ENCODE measurements at places on chromosomes 5 and 9.

GRCh38 chr9:98742325-98743280, 33.9 kb upstream of the GABBR2 start:
- no peak for DNase-seq
- H3K4me1 ChIP-seq = no peaks in the 10 kb centered on the region
- no peak overlapping the region for H3K4me3 ChIP-seq
- H3K27ac ChIP-seq = no peak overlapping the region
- H3K36me3 ChIP-seq = peaks cover 55% of the 10 kb centered on the region
- H3K27me3 ChIP-seq = no peaks in the 10 kb centered on the region

DNA sequence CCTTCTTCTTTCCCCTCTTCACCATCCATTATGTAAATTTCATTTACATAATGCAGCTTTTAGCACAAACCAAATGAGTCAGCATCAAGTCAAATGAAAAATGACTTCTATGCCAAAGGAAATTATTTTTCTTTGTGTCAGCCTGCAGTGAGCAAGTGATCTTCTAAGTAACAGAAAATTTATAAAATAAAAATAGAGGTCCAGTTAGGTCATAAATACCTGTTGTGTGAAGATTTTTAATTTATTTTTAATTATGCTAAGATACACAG, 16.7 kb upstream of the THG1L start:
- H3K27me3 ChIP-seq = no peaks in the 10 kb centered on the region
- H3K4me1 ChIP-seq = peaks cover 18% of the 10 kb centered on the region
- H3K36me3 ChIP-seq = no peaks in the 10 kb centered on the region
- DNase-seq = no peak
- H3K4me3 ChIP-seq = no peak overlapping the region

DNA sequence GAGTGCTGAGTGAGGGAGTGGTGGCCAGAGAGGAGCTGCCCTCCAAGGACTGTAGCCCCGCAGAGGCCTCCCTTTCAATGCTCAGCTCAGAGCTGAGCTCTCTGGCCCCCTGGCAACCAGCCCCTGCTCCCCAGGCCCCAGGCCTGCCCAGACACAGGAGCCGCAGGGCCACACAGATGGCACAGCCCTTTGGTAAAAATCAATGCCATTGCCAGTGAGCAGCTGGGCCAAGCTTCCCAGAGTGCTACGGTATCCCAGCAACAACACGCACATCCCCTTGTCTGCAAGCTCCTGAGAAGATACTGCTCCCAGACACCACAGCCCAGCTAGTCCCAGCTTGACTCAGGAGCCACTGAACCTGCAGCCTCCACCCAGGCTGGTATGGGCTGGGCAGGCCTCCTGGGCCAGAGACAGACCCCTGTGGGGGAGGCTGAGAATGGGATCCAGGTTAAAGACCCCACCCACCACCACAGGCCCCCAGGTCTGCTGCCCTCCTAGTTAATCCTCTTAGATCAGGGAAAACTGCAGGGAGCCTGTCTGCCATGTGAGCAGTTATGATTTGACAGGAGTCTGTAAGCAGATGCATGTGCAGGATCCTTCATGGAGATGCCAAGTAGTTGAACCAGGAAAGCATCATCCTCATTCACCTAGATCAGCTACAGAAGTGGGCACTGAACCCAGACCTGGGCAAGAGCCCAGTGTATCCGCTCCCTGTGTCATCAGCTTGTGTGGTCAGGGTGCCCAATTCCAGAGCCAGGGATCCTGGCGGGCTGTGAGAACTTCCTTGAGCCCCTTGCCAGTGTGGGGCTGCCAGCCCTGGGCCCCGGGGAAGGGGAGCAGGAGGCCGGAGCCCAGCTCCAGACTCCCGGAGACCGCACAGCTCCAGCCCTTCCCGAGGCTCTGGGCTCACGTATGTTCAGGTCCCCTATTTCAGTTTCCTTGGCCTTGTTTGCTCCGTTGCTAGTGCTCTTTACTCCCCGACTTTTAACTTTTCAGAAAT, 26.7 kb upstream of the ADAMTS2 start:
- H3K27ac ChIP-seq = no peak overlapping the region
- H3K27me3 ChIP-seq = no peaks in the 10 kb centered on the region
- no peaks in the 10 kb centered on the region for H3K4me1 ChIP-seq
- DNase-seq = no peak
- H3K4me3 ChIP-seq = no peak overlapping the region
- H3K36me3 ChIP-seq = no peaks in the 10 kb centered on the region

- H3K36me3 ChIP-seq = no peaks in the 10 kb centered on the region
- no peak for DNase-seq
- peaks cover 20% of the 10 kb centered on the region for H3K27me3 ChIP-seq
- H3K4me1 ChIP-seq = no peaks in the 10 kb centered on the region
- no peak overlapping the region for H3K4me3 ChIP-seq
Observed at GRCh38 chr5:171426266-171426665, 6.8 kb downstream of the FGF18 start.

- no peak for DNase-seq
- H3K4me3 ChIP-seq = no peak overlapping the region
- no peaks in the 10 kb centered on the region for H3K36me3 ChIP-seq
- peaks cover 10% of the 10 kb centered on the region for H3K27me3 ChIP-seq
Observed at GRCh38 chr5:33423018-33423630, 17.6 kb upstream of the TARS1 start.

- H3K4me3 ChIP-seq = no peak overlapping the region
- DNase-seq = no peak
- H3K36me3 ChIP-seq = no peaks in the 10 kb centered on the region
- H3K27me3 ChIP-seq = no peaks in the 10 kb centered on the region
- H3K27ac ChIP-seq = no peak overlapping the region
- H3K4me1 ChIP-seq = no peaks in the 10 kb centered on the region
Observed at GRCh38 chr5:180600554-180601041, 9.3 kb upstream of the SCGB3A1 start.

DNA sequence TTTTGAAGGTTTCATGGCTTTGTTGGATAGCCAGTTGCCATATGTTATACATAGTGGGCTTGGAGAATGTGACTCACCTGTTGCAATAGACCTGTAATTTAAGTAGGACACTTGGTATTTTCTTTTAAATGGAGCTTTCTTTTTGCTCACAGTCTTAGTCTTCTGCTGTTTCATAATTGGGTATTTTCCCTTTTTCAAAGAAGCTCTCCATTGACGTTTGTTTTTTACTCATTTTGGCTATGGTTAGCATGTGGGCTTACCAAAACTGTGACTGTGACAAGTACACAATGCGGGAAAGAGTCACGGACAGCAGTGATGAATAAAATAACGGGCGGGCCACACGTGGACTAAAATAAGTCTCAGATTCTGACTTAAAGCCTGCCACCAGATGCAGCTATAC, 23.2 kb upstream of the RNF20 start:
- no peak for DNase-seq
- H3K4me1 ChIP-seq = no peaks in the 10 kb centered on the region
- H3K27ac ChIP-seq = no peak overlapping the region
- H3K36me3 ChIP-seq = no peaks in the 10 kb centered on the region
- peaks cover 6% of the 10 kb centered on the region for H3K27me3 ChIP-seq

DNA sequence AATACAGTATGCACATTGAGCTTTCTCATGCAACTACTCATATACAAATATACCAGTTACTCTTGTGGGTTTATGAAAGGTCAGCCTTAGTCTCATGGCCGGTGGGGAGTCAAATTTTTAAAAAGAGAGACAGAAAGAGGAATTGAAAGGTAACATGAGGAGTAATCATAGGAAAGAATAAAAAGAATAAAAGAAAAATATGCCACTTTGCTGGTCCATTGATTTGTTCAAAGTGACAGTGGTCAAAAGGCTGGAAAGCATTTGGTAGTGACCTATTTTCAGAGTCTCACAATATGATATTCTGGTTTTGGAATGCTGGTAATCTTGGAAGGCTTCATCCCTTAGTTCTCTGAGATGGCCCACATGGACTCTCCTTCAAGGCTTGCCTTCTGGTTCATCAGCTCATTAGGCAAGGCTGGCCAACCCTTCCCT, 67.0 kb downstream of the ZNF366 start:
- H3K36me3 ChIP-seq = no peaks in the 10 kb centered on the region
- H3K27ac ChIP-seq = no peak overlapping the region
- H3K4me1 ChIP-seq = no peaks in the 10 kb centered on the region
- H3K27me3 ChIP-seq = peaks cover 1% of the 10 kb centered on the region
- no peak for DNase-seq

GRCh38 chr5:178074266-178074952, 38.9 kb upstream of the N4BP3 start:
- peaks cover 9% of the 10 kb centered on the region for H3K27me3 ChIP-seq
- no peak overlapping the region for H3K4me3 ChIP-seq
- no peaks in the 10 kb centered on the region for H3K36me3 ChIP-seq
- H3K4me1 ChIP-seq = peaks cover 16% of the 10 kb centered on the region

- peak overlapping the region; percentile 81 for H3K4me3 ChIP-seq
- no peak overlapping the region for H3K27ac ChIP-seq
- H3K4me1 ChIP-seq = peaks cover 18% of the 10 kb centered on the region
Observed at GRCh38 chr9:69672596-69673310, 582 bp upstream of the APBA1 start.

- no peaks in the 10 kb centered on the region for H3K27me3 ChIP-seq
- no peak for DNase-seq
- no peaks in the 10 kb centered on the region for H3K36me3 ChIP-seq
- no peaks in the 10 kb centered on the region for H3K4me1 ChIP-seq
- H3K27ac ChIP-seq = no peak overlapping the region
- H3K4me3 ChIP-seq = no peak overlapping the region
Observed at GRCh38 chr9:1514776-1515363, 464.7 kb downstream of the DMRT2 start.

DNA sequence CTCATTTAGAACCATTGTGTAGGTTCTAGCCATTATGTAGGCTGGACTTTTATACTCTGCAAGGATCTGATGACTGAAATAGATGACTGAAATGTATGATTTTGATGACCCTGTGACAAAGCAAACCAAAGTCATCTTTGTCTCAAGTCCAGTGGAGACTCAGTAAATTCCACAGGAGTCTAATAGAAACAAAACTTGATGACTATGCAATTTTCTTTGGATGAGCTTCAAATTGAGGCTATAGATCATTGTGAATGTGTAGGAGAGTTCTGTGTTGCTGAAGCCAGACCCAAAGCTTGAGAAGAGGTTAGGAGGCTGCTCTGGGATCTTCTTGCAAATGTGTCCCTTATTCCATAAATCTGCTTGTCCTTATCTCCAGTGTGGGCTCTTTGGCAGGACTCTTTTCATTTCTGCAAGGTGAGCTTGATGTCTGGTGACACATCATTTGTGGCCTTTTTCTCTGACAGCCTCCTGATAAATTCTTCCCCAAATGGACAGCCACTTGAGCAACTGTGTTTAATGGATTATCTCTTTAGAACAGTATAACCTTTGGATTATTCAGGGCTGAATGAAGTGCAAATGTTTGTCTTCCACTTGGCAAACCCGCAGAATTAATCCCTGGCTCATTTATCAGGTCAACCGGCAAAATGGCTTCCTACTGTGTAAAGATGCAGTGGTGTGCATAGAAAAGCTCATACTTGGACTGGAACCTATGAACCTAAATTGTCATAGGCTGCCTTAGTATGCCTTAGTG, 235.1 kb upstream of the ANKH start:
- no peaks in the 10 kb centered on the region for H3K4me1 ChIP-seq
- no peak for DNase-seq
- H3K4me3 ChIP-seq = no peak overlapping the region
- H3K36me3 ChIP-seq = no peaks in the 10 kb centered on the region
- no peaks in the 10 kb centered on the region for H3K27me3 ChIP-seq

DNA sequence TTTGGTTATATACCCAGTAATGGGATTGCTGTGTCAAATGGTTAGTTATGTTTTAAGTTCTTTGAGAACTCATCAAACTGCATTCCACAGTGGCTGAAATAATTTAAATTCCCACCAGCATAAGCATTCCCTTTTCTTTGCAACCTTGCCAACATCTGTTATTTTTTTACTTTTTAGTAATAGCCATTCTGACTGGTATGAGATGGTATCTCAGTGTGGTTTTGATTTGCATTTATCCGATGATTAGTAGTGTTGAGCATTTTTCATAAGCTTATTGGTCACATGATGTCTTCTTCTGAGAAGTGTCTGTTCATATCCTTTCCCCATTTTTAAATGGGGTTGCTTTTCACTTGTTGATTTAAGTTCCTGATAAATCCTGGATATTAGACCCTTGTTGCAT, 435.7 kb upstream of the RIOK2 start:
- no peak overlapping the region for H3K4me3 ChIP-seq
- H3K27ac ChIP-seq = no peak overlapping the region
- H3K4me1 ChIP-seq = no peaks in the 10 kb centered on the region
- H3K27me3 ChIP-seq = no peaks in the 10 kb centered on the region
- H3K36me3 ChIP-seq = no peaks in the 10 kb centered on the region
- DNase-seq = no peak

- H3K27me3 ChIP-seq = no peaks in the 10 kb centered on the region
- H3K4me3 ChIP-seq = no peak overlapping the region
- H3K36me3 ChIP-seq = no peaks in the 10 kb centered on the region
- no peak for DNase-seq
Observed at GRCh38 chr5:56406838-56407237, 173.7 kb upstream of the ANKRD55 start.

DNA sequence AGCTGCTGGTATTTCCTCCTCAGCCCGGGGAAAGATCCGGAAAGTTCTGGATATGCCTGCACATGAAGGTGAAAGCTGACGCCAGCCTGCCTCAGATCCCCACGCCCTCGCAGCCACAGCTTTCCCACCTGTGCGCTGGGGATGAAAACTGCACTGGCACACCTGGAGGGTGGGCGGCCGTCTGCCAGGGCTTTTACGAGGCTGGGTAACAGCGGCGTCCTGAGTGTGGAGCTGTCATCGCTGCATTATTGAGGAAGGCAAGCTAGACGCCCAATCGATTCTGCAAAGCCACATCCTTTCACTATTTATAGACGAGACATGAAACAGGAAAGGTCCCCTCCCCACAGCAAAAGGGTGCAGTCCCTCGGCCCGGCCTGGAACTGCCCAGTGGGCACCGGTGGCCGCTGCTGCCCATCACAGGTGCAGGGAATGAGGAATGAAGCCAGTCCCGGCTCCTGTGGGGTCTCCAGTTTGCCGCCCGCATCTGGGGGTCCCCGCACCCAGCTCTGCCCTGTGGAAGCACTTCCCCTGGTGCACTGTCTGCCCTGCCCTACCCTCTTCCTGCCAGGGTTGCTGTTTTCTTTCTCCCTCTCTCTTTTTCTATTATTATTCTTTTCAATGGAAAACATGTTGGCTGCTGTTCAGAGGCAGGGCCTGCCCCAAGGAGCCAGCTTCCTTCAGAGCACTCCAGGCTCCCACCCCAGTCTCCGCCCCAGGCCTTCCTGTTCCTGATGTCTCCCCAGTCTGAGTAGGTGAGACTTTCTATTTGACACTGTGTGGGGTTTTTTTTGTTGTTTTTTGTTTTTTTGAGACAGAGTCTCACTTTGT, 7.0 kb downstream of the NOTCH1 start:
- no peaks in the 10 kb centered on the region for H3K27me3 ChIP-seq
- peaks cover 70% of the 10 kb centered on the region for H3K4me1 ChIP-seq
- no peak for DNase-seq
- peak overlapping the region; percentile 76 for H3K4me3 ChIP-seq
- H3K36me3 ChIP-seq = peaks cover 9% of the 10 kb centered on the region

All from activated B cell treated with CpG ODN at 0.5 μM for 24 hours (primary cell).